NCI-H187 (cell line): ENCODE measurements at places on chromosomes 3 and 15.

GRCh38 chr3:35709691-35710090, 70.4 kb downstream of the ARPP21 start:
- DNase-seq = no peak

DNA sequence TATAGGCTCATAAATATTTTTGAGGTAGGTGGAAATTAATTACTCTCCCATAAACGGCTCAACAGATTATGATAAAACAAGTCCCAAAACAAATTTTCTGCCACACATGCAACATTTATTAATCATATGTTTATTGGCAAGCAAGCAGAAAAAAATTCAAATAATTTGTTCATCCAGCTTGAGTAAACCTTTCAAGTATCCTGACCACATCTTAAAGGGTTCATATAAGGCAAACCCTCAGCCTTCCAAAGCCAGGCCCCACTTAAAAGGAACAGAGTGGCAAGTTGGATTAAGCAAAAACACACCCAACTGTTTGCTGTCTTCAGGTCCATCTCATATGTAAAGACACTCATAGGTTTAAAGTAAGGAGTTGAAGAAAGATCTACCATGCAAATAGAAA, 1042.3 kb downstream of the DIPK2A start:
- no peak for DNase-seq

- DNase-seq = no peak
Measured at GRCh38 chr3:18687286-18687685, 262.1 kb upstream of the SATB1 start.

- DNase-seq = no peak
Measured at GRCh38 chr15:83613714-83614113, 40.2 kb upstream of the ADAMTSL3 start.

- no peak for DNase-seq
Measured at GRCh38 chr15:99090011-99090699, 14.7 kb upstream of the SYNM start.

DNA sequence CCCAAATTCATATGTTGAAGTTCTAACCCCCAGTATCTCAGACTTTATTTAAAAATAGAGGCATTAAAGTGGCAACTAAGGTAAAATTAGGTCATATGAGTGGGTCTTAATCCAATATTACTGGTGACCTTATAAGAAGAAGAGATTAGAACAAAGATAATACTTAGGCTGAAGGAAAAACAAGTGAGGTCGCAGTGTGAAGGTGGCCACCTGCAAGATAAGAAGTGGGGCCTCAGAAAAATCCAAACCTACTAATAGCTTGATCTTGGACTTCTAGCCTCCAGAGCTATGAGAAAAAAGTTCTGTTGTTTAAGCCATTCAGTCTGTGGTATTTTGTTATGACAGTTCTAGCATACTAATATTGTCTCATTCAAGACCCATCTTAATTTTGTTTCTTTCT, 159.9 kb upstream of the PEX5L start:
- DNase-seq = no peak

- DNase-seq = no peak
Measured at GRCh38 chr3:126208606-126209256, 28.3 kb upstream of the ALDH1L1 start.

DNA sequence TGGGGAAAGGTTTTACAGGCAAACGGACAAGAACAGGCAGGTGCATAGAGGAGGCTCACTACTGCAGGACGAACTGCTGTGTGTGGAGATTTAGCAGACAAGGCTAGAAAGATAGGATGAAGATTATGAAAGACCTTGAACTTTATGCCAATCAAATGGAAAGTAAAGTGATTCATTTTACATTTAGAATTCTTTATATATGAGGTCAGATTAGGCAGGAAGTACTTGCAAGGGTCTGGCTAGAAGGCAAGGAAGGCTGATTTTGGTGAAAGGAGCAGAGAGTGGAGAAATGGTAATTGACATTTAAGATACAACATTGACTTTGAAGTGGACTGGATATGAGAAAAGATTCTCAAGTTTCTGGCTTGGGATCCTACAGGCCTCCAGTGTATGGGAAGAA, 33.6 kb downstream of the PLSCR4 start:
- no peak for DNase-seq

DNA sequence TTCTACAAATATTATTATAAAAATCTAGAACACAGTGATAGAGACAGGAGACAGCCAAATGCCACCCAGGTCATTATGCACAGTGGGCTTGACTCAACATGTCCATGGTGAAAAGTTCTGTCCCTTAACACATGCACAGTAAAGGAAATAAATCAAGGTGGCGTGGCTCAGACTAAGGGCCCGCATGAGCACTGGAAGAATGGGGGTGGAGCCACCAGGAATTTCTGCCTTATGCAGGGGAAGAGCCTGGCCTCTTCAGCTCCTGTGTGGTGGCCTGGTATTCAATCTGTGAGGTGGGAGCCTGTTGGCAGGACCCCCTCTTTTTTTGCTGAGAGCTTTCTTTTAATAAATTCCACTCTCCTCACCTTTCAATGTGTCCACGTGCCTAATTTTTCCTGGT, 17.2 kb upstream of the SPG21 start:
- no peak for DNase-seq

- no peak for DNase-seq
Measured at GRCh38 chr3:33937628-33938027, 139.2 kb downstream of the PDCD6IP start.

GRCh38 chr3:151635905-151636304, 97.8 kb upstream of the AADACL2 start:
- no peak for DNase-seq

GRCh38 chr15:33963831-33964664, 4.2 kb upstream of the CHRM5 start:
- DNase-seq = no peak

GRCh38 chr3:106566277-106566676, 697.5 kb upstream of the CBLB start:
- DNase-seq = no peak

DNA sequence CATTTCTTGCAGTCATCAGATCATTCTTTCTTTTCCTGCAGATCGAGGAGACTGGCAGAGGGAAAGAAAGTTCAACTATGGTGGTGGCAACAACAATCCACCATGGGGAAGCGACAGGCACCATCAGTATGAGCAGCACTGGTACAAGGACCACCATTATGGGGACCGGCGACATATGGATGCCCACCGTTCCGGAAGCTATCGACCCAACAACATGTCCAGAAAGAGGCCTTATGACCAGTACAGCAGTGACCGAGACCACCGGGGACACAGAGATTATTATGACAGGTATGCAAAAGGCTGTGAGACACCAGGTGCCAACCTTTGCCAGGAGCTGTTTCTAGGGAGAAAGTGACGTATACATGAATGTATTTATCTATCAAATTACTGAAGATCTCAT, 69.0 kb downstream of the RGMA start:
- DNase-seq = no peak

- DNase-seq = no peak
Measured at GRCh38 chr3:24123596-24123995, 178.5 kb downstream of the NR1D2 start.

GRCh38 chr3:115855911-115856310, 232.6 kb downstream of the GAP43 start:
- no peak for DNase-seq

GRCh38 chr15:83848315-83849050, 194.6 kb downstream of the ADAMTSL3 start:
- no peak for DNase-seq

DNA sequence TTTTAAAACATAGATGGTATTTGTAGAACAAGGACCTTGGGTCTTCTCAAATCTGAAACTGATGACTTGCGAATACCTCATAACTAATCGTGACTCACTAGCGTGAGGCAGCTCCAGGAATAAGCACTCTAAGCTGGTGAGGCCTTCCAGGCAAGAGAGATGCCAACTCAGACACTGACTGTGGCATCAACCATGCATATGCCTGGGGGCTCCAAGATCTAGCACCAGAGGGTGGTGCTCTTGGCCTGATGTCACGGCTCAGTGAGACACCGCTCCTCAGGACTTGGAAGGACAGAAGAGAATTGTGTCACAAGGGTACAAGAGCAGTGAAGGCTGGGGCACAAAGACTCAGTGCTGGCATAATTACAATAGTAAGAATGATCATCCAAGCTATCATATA, 125.0 kb upstream of the TRIM42 start:
- DNase-seq = no peak

- DNase-seq = no peak
Measured at GRCh38 chr3:40782111-40782721, 257.5 kb downstream of the ZNF621 start.

GRCh38 chr15:59918994-59919951, 84.8 kb upstream of the FOXB1 start:
- no peak for DNase-seq

- DNase-seq = no peak
Measured at GRCh38 chr3:63150880-63151279, 127.2 kb upstream of the SYNPR start.

GRCh38 chr3:72440491-72440890, 407.8 kb downstream of the SHQ1 start:
- no peak for DNase-seq

DNA sequence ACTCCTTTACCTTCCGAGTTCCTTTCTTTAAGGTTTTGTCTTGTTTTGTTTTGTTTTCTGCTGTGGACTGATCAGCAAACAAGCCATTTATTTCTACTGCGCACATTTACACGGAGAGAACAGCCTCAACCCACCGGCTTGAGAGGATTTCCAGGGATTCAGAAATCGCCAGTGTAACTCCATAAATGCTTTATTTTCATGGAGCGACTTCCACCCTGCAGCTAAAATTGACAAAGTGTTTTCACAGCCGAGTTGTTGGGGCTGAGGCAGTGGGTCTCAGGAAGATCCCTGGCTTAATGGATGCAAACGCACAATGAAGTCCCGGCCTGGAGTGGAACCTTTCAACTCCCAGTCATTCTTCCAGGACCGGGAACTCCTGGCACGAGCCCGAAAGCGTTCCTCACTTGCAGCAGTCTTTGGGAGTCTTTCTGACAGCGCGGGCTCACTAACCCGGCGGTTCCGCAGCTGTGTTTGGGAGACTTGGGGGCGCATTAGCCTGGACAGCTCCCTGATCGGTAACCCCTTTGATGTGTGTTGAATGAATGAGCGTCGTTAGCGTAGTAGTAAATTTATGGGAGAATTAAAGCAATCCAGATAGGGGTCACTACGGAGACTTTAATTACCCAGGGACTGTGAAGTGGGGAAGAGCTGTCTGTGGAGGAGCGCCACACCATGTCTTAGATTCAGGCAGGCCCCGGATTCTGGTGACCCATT, 785 bp upstream of the MYRIP start:
- DNase-seq = no peak

DNA sequence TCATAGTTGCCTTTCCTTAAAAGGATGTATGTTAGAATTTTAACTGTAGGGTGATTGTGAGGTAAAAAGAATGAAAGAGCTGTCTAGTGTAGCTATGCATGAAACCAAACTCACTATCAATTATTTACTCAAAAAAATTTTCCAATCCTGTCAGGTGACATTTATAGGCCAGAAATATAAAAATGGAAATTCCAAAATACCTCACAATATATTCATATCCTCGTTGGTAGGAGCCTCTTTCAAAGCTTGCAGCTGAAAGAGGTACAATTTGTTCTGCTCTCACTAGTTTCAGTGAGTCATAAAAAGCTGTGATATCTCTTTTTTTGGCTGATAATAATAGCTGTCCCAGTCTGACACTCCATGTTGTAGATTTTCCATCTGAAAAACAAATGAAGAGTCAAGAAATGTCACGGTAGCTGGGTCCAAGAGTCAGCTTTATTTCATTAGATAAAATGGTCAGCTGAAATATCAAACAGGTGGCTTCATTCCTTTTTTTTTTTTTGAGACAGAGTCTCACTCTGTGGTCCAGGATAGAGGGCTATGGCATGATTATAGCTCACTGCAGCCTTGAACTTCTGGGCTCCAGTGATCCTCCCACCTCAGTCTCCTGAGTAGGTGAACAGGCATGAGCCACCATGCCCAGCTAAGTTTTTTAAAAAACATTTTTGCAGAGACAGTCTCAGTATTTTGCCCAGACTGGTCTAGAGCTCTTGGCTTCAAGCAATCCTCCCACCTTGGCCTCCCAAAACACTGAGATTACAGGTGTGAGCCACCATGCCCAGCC, 50.8 kb upstream of the XRN1 start:
- no peak for DNase-seq

DNA sequence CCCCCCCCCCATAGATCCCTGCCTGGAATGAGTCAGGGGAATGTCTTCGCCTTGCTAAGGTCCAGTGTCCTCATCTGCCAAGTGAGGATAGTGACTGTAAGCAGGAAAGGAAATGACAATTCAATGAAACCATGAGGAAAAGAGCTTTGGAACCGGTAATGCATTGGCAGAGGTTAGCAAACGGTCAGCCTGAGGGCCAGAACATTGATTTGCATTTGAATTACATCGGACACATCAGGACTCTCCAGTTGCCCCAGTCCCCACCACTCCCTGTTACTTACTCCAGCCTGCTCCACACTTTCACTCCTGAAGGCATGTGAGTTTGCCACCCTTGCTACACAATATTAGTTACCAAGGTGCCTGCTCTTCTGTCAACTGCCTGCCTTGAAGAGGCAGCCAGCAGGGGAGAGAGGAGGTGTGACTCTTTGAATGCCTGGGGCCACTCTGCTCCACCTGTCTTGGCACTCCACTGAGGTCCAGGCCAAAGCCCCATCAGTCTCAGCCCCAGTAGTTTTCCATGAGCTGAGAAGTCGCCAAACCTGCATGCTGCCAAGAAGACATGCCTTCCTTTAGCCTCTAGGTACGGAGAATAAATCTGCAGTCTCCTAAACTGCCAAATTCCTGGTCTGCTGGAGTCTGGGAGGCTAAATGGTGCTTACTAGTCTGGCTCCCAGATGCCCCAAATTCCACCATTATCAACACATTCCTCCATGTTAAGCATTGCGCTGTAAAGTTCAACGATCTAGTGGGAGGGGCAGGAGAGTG, 191.7 kb upstream of the TLE3 start:
- DNase-seq = no peak

GRCh38 chr3:147816752-147817151, 407.6 kb downstream of the ZIC1 start:
- DNase-seq = no peak

- DNase-seq = no peak
Measured at GRCh38 chr15:48915861-48916260, 37.9 kb downstream of the EID1 start.

DNA sequence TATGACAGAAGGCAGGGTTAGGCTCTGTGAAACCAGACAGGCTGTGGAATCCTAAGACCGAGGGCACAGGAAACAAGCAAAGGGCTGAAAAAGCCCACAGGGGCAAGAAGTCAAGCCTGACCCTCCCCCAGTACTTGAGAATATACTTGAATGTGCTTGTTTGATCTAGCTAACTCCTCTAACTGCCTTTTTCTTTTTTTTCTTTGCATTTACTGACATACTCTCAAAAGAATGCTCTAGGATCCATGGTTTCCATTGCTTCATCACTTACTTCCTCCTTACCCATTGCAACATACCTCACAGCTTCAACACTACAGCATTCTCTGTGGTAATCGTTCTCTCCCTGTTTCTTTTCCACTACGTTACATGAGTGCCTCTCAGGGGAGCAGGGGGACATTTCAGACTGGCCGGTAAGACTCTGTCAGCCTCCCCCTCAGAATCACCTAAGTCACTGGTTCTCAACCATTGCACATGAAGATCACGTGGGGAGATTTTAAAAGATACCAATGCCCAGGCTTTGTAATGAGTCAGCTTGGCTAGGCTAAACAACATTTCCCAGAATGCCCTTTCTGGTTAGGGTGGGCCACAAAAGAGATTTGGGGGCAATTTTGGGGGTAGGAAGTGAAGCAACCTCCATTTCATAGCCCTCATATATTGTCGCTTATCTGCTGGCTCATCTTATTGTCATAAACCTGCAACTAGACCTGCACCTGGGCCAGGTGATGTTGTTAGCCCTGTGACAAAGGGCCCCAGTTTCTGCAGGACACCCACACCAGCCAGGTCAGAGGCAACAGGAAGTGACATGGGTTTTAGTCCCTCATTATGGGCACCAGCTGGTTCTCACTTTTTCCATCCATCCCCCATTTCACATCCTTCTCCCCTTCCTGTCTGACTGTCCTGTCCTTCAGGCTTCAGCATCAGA, 24.6 kb upstream of the RSL24D1 start:
- no peak for DNase-seq
